ENCODE measurements at places on chromosomes 2 and 18. TPM values are rescaled to one million over a fixed set of nuclear protein-coding genes. Genes with fewer than 3 reads are reported as not detected.

Gene DSG4
- not detected for total RNA-seq

Gene DPY30
- 79.3 TPM for total RNA-seq

Gene CNGA3
- total RNA-seq = not detected

Gene TMEM200C
- total RNA-seq = 0.11 TPM

Gene ALKAL2
- 2.2 TPM for total RNA-seq

Gene UGT1A3
- total RNA-seq = 0.43 TPM

Gene CEP76
- total RNA-seq = 3.9 TPM

Gene GPR17
- not detected for total RNA-seq

Gene EFHD1
- total RNA-seq = 3.8 TPM

Gene COL4A4
- total RNA-seq = 5.3 TPM

Gene ZNF396
- 2.0 TPM for total RNA-seq

Gene CRYGD
- total RNA-seq = not detected

Gene C2orf15
- 0.79 TPM for total RNA-seq

Gene FZD7
- 44.0 TPM for total RNA-seq

Gene ONECUT2
- total RNA-seq = under 0.01 TPM

Gene CDCA7
- 3.1 TPM for total RNA-seq

Gene LYG1
- total RNA-seq = 0.79 TPM

Gene RFTN2
- not detected for total RNA-seq

Gene GDF7
- under 0.01 TPM for total RNA-seq

Gene MBD5
- 25.1 TPM for total RNA-seq

Gene CAPG
- 738 TPM for total RNA-seq

Gene ACMSD
- not detected for total RNA-seq

Gene ABCB11
- not detected for total RNA-seq

Gene SMC6
- total RNA-seq = 11.8 TPM

Gene PRKAG3
- not detected for total RNA-seq

Gene CDK5R2
- total RNA-seq = not detected

Gene DAPL1
- not detected for total RNA-seq

Gene ERMN
- total RNA-seq = not detected

Gene C2orf72
- total RNA-seq = under 0.01 TPM

Gene FSIP2
- 2.6 TPM for total RNA-seq

Gene HMSD
- not detected for total RNA-seq

Gene C2orf66
- total RNA-seq = 0.11 TPM

Gene UGT1A8
- total RNA-seq = not detected

Gene ARHGEF33
- 1.5 TPM for total RNA-seq

Data from placental epithelial cell (primary cell).